ENCODE measurements at places on chromosomes 11 and 22. TPM values are rescaled to one million over a fixed set of nuclear protein-coding genes. Genes with fewer than 3 reads are reported as not detected.

Gene APOL4
- 6.7 TPM for polyA plus RNA-seq

DNA sequence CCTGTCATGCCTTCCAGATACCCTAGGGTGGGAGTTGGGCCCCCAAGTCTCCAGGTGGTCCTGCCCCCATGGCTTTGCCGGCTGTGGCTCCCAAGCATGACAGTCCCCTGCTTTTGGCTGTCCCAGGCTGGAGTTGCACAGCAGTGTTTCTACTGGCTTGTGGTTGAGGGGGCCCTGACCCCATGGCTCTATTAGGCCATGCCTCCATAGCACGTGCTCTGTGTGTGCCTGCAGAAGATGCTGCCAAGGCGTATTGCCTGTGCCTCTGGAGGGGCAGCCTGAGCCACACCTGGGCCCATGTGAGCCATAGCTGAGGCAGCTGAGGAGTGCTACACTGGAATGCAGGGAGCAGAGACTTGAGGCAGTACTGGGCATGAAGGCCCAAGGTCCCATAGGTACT, 25.4 kb upstream of the CD81 start:
- DNase-seq: no peak

- no peak for DNase-seq
Measured at GRCh38 chr11:19829109-19829837, 116.6 kb downstream of the NAV2 start.

DNA sequence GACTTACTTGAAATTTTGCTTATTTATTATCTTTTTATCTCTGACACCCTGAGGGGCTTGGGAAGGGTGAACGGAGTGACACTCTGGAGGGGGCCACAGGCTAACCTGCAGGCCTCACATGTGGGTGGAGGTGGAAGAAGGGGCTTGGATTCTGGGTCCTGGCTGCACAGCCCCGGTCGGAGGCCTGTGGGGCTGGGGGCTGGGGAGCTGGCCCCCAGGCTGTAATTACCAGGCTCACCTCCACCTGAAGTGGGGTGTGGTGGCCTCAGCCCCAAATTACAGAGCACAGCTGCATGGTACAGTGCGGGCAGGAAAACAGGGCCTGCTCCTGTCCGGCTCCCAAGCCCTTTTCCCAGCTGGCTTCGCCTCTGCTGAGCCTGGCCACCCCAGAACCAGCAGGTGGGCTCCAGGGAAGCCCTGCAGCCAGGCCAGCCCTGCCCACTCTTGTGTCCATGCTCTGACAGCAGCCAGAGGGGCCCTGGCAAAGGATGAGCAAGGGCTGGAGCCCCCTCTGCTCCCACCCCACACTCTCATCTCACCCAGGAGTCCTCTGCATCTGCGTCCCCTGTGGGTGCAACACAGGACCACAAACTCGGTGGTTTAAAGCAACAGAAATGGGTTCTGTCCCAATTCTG, 48.0 kb downstream of the IGF2 start:
- DNase-seq: no peak

All from right renal cortex interstitium (tissue), 3 donors.